Urothelium cell line (cell line): ENCODE measurements at places on chromosomes 1 and 21.

DNA sequence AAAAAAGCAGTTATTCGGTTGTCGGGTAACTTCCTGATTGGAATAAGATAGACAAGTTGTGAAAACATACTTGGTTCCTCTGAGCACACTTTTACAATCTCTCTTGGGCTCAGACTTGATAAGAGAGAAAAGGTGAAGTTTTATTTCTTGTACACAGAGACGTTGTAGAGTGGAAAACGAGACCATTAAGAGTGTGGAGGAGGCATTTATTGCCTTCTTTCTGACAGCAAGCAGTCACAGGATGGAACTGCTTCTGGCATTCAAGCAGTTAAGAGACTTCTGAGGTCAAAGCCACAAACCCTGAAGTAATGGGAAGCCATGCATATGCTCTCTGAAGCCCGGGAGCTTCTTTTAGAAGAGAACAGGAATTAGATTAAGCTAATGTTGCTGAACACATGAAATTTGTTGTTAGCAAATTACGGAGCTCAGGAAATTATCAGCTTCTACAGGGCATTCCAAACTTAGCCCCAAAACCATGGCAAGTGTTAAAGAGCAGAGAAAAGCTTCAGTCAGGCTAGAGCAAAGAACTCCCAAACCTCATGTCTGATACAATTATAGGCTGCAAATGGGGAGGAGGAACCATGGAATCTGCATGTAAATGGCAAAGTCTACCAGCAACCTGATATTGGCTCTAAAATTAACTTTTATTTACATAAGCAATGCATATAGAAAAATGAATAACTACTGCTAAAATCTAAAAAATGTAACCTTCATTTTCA, 26.0 kb downstream of the S1PR1 start:
- no peak for DNase-seq

DNA sequence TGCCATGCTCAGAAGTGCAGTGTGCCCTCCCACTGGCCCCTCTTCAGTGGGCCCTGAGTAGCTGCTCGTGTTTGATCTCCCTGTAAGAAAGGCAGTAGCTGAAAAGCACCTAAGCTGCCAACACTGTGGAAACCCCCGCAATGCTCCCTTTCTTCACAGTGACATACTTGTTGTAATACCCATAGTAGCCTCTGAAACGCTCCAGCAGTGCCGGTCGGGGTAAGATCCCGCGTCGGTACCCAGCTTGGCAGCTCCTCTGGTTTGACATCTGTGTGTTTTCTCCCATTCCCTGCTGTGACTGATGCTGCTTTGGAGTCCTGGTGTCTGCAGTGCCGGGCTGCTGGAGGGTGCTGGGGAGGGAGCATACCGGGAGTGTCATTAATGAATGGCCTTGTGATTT, 3.6 kb downstream of the CHAF1B start:
- no peak for DNase-seq

DNA sequence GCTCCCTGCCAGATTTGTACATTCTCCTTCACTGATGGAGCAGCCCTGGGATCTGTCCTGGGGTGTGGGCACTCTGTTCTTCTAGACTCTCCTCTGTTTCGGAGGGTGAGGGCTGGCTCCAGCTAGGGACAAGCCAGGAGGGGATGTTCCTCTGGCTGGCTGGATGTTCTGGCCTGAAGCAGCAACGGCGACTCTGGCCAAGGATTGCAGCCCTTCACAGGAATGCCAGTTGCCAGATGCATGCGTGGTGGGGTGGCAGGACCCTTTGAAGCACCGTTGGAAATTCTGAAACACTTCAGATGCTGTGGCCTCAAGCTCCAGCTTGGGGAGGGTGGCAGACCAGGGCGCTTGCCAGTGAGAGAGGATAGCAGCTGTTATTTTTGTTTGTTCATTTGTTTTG, 210.9 kb downstream of the TRABD2B start:
- DNase-seq = no peak

DNA sequence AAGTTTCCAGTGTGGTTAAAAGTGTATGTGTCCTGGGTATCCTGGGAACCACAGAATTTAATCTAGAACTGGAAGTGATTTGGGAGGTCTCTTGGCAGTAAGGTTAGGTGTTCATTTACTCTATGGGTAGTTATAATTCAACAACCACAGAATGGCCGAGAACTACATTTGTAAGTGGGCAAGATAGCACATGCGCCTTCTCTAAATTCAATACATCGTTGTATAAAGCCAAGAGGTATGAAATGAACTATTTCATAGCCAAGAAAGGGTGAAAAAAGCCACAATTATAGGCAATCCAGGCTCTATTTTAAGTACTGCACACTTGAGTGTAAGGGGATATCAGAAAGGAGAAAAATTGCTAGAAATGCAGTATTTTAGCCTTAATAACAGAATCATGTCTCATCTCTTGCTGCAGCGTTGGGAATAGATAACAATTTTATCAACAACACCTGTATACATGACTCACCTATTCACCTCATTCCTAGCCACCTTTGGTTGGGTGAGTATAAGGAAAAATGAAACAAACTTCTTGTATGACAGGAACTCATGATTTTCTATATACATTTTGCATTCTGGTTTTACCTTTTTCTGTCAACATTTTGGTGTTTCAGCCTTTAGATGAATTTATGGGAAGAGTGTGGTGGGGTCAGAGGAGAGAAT, 4.5 kb downstream of the SDCCAG8 start:
- DNase-seq = no peak

GRCh38 chr21:45747233-45747766, 103.8 kb downstream of the PCBP3 start:
- DNase-seq = no peak

- no peak for DNase-seq
Observed at GRCh38 chr1:222325506-222325905, 222.4 kb downstream of the HHIPL2 start.

- DNase-seq = no peak
Observed at GRCh38 chr1:41847733-41848132, 71.0 kb downstream of the HIVEP3 start.

DNA sequence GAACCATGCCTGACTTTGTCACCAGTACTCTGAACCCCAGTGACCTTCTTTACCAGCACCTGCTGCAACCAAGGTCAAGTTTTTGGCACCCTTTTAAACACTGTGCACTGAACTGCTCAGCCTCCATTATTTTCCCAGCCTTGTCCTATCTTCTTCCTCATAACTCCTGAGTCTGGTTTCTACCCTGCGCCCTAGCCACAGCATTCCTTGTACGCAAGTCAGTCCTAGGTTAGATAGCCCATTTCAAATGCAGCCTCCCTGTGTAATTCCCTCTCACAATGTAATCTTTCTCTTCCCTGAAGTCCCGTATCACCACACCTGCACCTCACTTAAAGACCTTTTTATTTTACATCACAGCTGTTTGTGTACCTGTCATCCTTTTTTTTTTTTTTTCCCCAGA, 37.2 kb downstream of the DNTTIP2 start:
- no peak for DNase-seq

DNA sequence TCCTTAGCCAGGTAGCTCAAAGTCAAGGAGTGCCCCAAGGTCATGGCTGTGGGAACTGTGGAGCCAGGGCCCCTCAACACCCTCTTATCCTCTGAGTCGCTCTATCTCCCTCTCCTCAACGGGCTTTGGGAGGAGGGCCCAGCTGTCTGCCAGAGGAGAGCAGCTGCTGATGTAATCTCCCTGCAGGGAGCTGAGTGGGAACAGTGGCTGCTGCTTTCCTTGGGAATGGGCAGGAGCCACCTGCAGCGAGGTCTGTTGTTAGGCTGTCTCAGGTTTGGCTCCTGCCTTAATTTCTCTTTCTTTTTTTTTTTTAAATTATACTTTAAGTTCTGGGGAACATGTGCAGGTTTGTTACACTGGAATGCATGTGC, 58.8 kb upstream of the MAP1LC3C start:
- DNase-seq = no peak

DNA sequence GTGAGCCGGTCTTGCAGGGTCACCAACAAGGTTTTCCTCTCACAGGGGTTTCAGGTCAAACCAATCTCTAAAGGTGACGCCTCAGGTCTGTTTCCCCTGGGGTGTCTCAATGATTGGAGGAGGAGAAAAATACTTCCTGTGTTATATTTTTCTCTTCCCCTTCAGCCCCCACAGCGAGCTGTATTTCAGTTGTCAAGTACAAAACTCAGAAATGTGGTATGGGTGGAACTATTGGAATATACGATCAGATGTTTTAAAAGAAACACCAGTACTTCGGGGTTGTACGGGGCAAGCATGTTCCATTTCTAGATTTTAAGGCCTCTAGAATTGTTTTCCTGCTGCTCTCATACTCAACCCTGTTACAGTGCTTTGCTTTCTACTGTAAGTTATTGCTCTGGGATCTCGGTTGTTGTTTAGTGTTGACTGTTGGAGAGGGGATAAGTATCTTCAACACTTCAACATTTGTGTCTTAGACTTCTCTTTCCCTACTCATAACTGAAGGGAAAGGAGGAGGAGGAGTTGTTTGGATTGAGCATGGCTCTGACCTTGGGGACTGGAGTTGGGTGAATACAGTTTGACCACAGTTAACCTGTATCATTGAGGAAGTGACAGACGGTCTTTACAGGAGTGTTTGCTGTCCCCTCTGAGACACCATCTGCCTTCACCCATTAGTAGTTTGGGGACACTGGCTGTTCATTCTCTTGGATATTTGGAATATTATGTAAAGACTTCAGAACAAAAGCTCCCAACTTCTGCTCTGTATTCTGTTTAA, 2.0 kb downstream of the MAPKAPK2 start:
- DNase-seq = no peak

GRCh38 chr1:44822131-44822701, 13.9 kb downstream of the BTBD19 start:
- DNase-seq = no peak

DNA sequence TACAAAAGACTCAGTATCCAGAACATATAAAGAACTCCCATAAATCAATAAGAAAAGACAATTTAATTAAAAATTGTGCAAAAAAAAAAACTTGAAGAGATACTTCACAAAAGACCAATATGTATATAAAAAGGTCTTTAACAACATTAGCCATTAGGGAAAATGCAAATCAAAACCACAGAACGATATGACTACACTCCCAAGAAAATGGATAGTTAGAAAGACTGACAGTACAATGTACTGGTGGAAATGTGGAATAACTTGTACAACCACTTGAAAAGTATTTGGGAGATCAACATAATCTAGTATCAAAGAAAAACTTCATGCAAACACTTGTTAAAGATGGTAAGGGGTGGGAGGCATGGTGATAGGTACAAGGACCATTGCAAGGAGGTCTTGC, 3.9 kb upstream of the CLCA1 start:
- no peak for DNase-seq

DNA sequence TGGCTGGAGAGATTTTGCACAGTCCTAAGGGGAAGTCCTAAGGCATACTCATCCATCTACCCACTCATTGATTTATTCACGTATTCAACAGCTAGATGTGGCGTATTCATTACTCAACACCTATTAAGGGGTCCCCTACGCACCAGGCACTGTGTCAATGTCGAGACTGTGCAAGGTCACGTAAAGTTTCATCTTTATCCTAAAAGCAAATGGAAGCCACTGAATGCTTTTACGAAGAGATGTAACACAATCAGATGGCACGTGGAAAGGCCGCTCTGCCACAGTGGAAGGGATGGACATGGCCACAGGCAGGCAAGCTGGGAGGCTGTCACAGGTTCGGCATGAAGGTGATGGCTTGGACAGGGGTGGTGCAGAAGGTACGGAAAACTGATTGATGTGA, 66.3 kb upstream of the ZBTB18 start:
- no peak for DNase-seq

DNA sequence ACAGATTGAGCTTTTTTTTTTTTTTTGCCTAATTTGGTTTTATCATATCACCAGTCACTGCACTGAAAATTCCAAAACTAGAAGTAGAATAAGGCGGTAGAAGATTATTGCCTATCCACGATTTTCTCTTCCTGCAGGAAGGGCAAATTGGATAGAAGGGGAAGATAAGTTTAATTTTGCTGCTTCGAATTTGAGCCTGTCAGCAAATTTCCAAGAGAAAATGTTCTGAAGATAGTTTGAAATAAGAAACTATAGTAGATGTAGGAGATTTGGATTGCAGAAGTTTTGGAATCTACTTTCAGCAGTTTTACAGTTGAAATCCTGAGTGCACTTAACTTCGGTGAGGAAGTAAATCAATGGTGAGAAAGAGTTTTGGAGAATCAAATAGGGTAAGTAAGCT, 164.9 kb downstream of the PTBP2 start:
- DNase-seq = no peak
